ENCODE measurements at places on chromosomes 5 and 9. TPM values are rescaled to one million over a fixed set of nuclear protein-coding genes. Genes with fewer than 3 reads are reported as not detected.
A peak's percentile ranks its signal among the peaks of the same experiment; 100 is the strongest.

- H3K4me3 ChIP-seq, result no peak overlapping the region
- H3K27me3 ChIP-seq, result no peaks in the 10 kb centered on the region
- H3K4me1 ChIP-seq, result no peaks in the 10 kb centered on the region
- H3K27ac ChIP-seq, result no peak overlapping the region
- no peaks in the 10 kb centered on the region for H3K36me3 ChIP-seq
Observed at GRCh38 chr9:101636247-101636646, 41.5 kb upstream of the PPP3R2 start.

DNA sequence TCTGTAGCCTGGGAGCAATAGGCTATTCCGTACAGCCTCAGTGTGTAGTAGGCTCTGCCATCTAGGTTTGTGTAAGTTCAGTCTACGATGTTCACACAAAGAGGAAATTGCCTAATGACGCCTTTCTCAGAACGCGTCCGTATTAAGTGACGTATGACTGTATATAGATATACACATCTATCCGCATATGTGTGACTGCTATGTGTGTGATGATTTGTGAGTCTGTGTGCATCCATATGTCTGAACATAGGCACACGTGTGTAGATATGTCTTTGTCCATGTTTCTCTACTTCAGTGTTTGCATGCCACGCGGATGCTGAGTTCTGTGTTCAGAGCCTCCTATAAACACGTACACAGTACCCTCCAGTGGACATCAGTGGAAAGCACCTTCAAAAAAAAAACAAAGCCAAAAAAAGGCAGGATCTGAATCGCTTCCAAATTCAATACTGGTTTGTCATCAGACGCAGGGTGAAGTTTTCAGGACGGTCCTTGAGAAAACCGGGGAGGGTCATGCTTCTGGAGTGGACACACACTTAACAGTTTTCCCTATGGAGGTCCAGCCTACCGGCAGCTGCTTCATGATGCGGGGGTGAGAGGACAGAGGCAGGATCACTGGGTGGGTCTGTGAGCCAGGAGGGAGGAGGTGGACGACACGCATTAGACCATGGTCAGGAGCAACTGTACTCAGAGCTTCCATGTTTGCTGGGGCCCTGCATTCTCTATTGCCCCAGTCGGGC is 29.5 kb upstream of the ALDH1B1 start:
- H3K4me3 ChIP-seq, result no peak overlapping the region
- H3K36me3 ChIP-seq, result no peaks in the 10 kb centered on the region
- DNase-seq, result no peak
- no peaks in the 10 kb centered on the region for H3K27me3 ChIP-seq

DNA sequence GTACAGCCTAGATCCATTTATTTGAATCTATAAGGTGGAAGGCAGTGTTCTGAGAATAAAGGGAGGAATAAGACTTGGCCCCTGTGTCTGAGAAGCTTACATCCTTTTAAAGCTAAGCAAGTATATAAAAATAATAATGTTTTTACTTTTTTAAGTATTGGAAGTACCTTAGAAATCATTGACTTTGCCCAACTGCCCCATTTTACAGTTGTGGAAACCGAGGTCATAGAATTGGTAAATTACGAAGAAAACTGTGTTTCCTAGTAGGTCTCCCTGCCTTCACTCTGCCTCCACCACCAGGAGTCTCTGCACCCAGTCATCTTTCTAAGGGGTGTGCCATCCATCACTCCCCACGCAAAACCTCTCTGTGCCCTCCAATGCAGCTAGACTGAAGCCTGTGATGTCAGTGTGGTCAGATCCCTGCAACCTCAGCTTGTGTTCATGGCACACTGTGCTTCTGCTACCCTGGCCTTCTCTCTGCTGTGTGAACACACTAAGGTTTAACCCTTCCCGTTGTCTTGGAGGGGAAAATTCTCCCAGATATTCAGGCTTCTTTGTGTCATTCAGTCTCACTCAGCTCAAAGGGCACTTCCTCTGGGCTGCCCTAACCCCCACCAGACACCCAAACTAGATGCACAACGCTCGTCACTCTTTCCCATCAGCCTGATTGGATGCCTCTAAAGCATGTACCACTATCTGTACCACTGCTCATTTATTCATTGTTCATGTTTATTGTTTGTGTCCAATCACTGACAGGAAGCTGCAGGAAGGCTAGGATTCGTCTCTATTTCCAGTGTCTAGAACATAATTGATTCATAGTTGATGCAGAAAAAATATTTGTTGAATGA is 18.2 kb downstream of the ADRB2 start:
- no peak overlapping the region for H3K4me3 ChIP-seq
- no peaks in the 10 kb centered on the region for H3K36me3 ChIP-seq
- DNase-seq, result no peak
- H3K27me3 ChIP-seq, result no peaks in the 10 kb centered on the region
- H3K27ac ChIP-seq, result no peak overlapping the region

DNA sequence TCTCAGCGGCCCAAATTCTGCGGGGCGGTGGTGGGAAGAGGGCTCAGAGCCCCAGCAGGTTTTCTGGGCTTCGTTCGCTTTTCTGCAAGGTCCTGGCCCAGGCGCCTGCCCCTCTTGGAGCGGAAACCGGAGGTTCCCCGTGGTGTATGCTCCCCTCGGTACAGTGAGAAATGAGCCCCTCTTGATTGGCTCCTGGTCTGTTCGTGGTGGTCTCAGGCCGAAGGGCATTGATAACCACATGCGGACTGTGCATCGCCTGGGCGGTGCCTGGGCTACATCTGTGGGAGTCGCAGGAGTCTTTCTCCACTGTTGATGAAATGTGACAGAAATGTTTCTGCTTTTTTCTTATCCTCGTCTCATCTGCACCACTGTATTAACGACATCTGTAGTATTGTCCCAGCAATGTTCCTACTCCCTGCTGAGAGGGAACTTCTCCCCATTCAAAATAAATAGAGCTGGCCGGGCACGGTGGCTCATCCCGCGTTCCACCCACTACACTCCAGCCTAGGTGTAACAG is 682 bp downstream of the MAN1B1 start:
- DNase-seq, result no peak
- H3K4me3 ChIP-seq, result peak overlapping the region; percentile 90
- H3K27me3 ChIP-seq, result no peaks in the 10 kb centered on the region
- H3K36me3 ChIP-seq, result peaks cover 3% of the 10 kb centered on the region
- H3K4me1 ChIP-seq, result peaks cover 17% of the 10 kb centered on the region

The AFAP1L1 gene
- total RNA-seq, result 40.8 TPM

The CCL27 gene
- total RNA-seq, result not detected

The SIT1 gene
- total RNA-seq, result not detected

Measured in tibial nerve (tissue), 4 donors.